Activated T-cell treated with anti-CD3 and anti-CD28 coated beads, Interleukin-2, amount 50 U/mL, for 72 hours (primary cell): ENCODE measurements at places on chromosomes 4 and X. TPM values are rescaled to one million over a fixed set of nuclear protein-coding genes. Genes with fewer than 3 reads are reported as not detected.

FRG2 gene
- not detected for total RNA-seq

LUZP4 gene
- total RNA-seq = not detected

CENPC gene
- total RNA-seq = 42.8 TPM

KLHL4 gene
- not detected for total RNA-seq

NPNT gene
- 0.51 TPM for total RNA-seq

GRCh38 chr4:74794382-74795010 is at the start of gene BTC:
TSS of gene BTC (minus strand) at chr4:74794523. CDS start at chr4:74794325, 198 bp downstream.
- no peak for DNase-seq

DNA sequence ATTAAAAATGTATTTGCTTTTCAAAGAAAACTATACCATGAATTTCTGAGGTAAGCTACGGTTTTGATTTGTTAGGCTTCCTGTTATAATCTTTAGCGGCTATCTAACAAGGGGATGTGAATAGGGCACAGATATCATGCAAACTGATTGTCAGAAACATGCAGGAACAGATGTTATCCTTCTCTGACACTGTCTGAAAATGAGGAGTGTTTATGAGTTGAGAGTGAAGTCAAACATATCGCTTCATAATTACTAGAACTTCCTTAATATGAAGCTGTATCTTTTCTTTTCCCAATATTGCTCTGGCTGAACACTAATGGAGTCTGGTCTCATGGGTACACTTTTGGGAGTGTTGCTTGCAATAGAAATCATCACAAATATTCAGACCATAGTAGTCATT is 16.3 kb upstream of the SULT1B1 start:
- DNase-seq = no peak

DNA sequence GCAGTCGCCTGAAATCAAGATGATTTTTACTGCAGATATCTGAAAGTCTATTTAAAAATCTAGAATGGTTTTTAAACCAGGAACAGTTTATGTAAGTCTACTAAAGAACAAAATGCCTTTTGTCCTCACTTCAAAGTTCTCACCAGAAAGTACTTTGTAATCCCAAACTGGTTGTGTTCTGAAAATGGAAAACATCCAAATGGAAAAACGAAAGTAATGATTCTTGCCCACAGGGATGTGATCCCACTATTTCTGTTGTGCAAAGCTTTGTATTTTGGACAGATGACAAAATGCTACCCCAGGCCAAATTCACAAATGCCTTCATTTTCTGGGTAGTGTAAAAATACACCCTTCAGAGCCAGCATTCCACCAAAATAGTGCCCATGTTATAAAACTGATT is 265.5 kb upstream of the FTHL17 start:
- DNase-seq = no peak

DNA sequence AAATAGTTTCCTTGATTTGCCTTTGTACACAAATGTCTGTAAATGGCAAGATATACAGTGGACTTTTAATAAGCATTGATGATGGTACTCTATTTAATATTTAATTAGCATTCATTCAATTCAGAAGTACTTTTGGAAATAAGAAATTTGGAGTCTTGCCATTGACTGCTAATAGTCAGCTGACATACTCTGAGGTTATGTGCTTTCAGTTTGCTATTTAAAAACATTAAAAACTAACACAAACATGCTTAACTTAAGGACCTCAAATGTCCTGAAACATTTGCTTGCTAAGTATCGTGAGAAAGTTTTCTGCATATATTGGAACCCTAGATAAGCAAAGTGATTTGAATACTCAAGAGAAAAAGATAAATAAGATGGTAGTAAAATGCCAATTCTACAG is 64.6 kb downstream of the REELD1 start:
- DNase-seq = no peak

- no peak for DNase-seq
Observed at GRCh38 chr4:7721984-7722551, 217.6 kb downstream of the AFAP1 start.

DNA sequence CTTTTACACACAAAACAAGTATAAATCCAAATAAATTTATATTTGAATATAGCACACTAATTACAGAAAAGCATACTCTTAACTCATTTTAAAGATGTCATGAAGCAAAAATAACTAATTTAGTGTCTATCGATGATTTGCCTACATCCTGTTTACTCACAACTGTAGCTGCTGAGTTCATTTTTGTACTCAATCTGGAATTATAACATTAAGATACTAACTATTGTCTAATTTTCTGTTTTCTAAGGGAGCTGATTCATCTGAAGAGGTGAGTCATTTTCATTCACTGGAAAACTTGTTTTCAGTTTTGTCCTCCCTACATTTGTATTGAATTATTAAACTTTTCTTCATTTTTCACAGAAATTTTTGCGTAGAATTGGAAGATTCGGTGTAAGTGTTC is 3.7 kb downstream of the STATH start:
- no peak for DNase-seq

GRCh38 chr4:151455212-151455611 is 46.2 kb downstream of the FHIP1A start:
- DNase-seq = no peak

DNA sequence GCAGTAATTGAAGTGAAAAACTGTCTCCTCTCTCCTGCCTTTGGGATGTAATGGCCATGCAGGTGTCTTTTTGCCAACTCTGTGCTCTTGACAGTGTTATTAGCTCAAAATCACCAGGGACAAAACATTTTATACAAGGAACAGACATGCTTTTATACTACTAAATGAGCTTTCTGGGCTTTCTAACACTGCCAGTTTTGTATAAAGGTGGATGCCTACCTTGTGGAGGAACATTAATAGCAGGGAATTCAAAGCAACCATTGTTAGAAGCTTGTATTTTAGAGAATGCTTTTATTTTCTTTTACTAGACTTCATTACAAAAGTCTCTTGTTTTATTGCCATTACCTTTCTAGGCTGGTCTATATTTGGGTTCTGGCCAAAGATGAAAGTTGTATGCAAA is 54.7 kb upstream of the ARSJ start:
- no peak for DNase-seq

- no peak for DNase-seq
Observed at GRCh38 chr4:7765666-7766065, 174.0 kb downstream of the AFAP1 start.

GRCh38 chrX:4905576-4905975 is 1192.1 kb upstream of the PRKX start:
- no peak for DNase-seq

DNA sequence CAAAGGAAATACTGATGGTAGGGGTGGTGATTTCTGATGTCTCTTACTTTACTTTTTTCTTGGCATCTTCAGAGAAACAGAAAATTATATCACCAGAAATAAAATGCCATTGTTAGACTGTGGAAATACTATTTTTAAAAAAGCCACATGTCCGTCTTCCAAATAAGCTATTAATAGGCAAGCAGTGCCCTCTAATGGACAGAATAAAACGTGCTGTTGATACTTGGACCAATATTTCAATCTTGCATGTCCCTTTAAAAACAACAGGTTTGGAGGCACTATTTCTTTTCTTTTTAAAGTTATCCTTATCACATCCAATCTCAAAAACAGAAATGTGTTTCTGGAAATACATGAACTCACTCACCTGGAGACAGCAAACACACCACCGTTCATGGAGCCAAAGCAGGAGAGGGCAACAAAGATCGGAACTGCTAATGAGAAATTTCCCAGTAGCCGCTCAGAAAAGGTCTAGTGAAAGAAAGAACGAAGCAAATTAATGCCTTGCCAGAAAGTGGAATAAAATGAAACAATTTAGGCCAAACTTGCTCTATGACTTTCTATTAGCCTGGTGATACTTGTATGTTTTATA is 59.2 kb downstream of the SLC7A11 start:
- no peak for DNase-seq

DNA sequence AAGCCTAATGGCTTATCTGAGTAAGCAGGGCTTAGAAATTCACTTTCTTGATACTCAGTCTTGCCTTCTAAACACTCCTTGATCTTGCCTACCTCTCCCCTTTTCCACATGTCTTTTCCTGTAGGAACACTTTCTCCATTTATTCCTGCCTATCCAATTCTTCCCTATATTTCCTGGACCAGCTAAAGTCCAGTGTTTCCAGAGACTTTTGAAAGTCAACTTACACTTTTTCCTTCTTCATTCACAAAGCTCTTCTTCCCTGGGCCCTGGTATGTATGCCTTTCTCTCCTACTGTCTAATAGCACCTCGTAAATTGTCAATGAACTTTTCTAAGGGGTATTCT is 20.6 kb downstream of the VSIG4 start:
- no peak for DNase-seq

DNA sequence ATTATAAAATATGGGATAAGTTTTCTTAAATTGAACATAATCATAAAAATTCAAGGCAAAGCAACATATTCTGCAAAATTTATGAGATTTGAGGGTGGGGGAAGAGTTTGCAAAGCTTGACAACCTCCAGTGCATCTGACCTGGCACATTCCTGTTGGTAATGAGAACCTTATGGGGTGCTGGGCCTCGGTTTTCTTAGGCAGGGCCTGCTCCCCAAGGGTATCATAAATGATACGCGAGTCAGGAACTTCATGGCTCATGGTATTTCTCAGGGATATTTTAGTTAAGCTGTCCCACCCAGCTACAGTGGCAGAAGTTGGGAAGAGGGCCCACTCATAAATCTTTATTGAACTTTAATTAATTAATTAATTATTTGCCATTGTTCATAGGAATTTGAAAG is 13.2 kb downstream of the AFF2 start:
- DNase-seq = no peak

GRCh38 chr4:53614591-53614990 is 23.3 kb upstream of the LNX1 start:
- no peak for DNase-seq

DNA sequence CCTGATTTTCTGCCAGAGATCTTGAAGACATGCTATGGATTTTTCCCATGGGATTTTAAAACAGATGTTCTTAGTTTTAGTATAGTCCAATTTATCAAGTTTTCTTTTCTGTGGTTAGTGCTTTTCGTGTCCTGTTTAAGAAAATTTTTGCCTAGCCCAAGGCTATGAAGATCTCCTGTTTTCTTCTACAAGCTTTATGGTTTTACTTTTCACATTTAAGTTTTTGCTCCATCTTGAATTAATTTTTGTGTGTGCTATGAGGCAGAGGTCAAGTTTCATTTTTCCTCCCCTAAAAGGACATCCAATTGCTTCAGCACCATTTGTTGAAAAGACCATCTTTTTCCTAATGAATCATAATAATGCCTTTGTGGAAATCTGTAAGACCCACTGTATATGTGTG is 65.6 kb downstream of the POLR2B start:
- DNase-seq = no peak

DNA sequence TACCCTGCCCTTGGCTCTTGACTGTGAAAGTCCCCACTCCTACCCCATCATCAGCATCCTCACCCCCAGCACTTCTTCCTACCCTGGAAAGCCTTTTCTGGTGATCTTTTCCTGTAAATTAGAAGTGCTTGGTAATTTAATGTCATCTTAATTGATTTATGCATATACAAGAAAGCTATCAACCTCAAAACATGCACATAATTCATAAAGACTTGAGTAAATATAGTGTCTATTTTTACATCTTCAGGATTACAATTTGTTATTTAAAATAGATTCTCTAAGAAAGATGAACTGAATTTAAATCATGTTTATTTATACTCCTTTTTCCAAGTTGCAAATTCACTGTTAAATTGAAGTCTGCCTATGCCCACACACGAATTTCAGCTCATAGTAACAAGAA is 36.0 kb upstream of the EXOC1L start:
- DNase-seq = no peak

- DNase-seq = no peak
Observed at GRCh38 chr4:125303821-125304220, 10.9 kb upstream of the FAT4 start.

DNA sequence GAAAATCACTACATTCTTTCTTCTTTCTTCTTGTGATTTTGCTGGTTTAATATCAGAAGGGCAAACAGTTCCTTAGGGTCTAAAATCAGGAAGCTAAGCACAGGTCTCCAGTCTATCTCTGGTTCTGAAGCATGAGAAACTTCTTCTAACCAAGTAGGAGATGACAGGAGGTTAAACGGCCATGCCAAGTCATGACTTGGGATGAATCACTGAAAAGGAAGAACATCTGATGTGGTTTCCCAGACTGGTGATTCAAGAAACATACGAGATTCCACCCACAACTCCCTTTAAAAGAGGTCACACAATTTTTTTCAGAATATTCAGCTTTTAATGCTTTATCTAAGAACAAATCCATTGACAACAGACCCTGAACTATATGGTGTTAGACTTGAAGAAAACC is 684.0 kb upstream of the PRKX start:
- DNase-seq = no peak

GRCh38 chrX:117752745-117753144 is 363.9 kb downstream of the KLHL13 start:
- DNase-seq = no peak
